Stimulated activated CD8-positive, alpha-beta memory T cell treated with anti-CD3 and anti-CD28 coated beads, Interleukin-15, amount 100 ng/mL, for 48 hours (primary cell): ENCODE measurements at places on chromosomes 6 and 20.
A peak's percentile ranks its signal among the peaks of the same experiment; 100 is the strongest.

GRCh38 chr6:27091661-27092315 is 155.7 kb upstream of the PRSS16 start:
- peak; percentile 32 for DNase-seq

DNA sequence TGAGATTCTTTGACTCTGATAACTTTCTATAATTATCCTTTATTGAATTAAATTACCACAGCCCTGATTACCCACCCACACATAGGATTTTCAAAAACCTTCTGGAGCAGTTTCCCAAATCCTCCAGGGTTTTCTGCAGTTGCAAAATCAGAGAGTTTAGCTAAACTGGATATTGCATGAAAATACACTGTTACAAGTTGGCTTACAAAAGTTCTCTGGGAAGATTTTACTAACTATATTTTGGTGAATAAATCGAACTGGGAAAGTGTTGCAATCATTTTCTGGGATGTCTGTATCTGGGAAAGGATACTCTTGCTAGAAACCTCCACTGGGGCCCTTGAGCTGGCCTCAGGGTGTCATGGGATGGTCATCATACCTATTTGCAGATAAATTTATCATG is 97.6 kb upstream of the STMND1 start:
- no peak for DNase-seq

GRCh38 chr6:19759117-19759880 is 77.9 kb upstream of the ID4 start:
- no peak for DNase-seq

DNA sequence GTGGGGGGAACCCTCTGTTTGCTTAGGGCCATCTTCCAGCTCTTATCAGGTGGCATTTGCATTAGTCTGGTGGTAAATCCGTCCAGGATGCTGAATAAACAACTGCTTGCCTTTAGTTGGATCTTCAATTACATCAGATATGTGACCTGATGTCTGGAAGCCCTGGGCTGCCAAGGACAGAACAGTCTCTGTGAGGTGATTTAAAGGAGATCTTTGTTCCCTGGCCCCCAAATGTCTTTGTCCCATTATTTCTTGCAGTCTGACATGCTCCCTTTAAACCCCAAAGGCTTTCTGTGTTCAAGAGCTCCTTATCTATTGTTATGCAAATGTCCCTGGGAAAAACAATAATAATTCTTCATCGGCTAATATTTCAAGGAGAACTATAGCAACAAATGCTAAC is 84.6 kb upstream of the SPTLC3 start:
- DNase-seq, result no peak

GRCh38 chr6:40634429-40634828 is 47.3 kb upstream of the LRFN2 start:
- no peak for DNase-seq

DNA sequence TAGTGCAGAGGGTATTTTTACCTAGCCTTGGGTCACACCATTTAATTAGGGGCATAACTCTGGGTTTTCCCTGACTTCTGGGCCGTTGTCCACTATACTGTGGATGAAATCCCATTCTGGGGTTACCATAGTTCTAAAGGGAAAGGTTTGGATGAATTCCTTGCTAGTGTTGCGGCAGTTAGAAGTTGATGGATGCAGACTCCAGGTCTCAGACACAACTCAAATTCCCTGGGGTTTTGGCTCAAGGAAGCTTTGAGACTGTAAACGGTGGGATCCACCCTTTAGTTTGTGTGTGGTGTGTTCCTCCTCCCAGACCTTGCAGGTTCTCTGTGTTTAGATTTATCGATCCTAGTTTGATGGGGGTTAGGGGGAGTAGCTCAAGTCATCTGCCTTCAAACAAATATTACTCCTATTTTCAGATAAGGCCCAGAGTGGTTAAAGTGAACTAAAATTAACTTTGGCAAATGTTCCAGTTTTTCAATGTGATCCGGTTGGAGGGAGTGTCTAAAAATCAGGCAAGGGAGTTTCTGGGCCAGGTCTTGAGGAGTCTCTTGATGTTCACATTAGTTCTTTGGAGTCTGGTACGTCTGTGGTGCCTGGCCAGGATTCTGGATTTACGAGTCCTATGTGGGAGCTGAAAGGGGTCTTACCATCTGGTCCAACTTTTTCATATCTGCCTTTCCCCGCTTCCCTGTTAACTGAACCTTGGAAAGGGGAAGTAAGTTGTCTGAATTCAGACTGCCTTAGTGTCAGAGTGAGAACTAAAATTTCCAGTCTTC is 1.5 kb downstream of the RALY start:
- DNase-seq, result no peak

DNA sequence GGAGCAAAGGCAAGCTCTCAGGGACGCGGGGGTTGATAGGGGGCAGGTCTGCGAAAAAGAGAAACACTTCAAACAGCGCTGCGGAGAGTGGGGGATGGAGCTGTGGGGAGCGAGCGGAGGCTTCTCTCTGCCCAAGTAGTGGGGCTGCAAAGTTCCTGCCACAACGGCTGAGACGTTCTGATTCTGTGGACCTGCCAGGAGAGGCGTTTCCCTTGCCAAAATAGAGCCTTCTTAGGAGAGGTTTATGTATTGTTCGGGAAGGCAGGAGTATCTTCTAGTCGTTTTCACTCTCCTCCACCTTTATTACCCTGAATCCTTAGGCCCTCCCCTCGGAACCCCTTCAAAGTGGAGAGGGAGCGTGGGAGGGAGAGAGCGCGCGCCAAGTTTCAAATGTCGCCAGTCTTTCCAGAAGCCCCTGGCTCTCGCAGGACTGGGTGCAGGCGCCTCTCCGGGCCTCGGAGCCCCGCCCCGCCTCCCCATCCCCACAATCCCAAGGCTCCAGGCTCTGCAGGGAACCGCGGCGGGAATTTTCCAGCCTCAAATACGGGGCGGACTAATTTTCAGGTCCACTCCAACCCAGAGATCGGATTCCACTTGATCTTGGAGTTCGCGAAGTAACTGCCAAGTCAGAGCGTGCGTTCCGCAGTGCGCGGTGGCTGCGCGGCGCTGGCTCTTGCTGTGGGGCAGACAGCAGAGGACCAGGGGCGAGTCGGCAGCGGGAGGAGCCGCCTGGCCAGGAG is 10.0 kb upstream of the POU3F2 start:
- no peak for DNase-seq

- no peak for DNase-seq
Measured at GRCh38 chr20:32598606-32599005, 13.5 kb upstream of the NOL4L start.

DNA sequence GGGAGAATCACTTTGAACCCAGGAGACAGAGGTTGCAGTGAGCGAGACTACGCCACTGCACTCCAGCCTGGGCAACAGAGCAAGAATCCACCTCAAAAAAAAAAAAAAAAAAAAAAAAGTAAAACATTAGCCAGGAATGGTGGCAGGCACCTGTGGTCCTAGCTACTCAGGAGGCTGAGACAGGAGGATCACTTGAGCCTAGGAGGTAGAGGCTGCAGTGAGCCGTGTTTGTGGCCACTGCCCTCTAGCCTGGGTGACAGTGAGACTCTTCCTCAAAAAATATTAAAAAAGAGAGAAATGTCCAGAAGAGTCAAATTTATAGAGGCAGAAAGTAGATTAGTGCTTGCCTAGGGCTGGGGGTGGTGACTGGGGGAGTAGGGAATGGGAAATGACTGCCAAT is 6.8 kb upstream of the PIGU start:
- DNase-seq, result no peak

DNA sequence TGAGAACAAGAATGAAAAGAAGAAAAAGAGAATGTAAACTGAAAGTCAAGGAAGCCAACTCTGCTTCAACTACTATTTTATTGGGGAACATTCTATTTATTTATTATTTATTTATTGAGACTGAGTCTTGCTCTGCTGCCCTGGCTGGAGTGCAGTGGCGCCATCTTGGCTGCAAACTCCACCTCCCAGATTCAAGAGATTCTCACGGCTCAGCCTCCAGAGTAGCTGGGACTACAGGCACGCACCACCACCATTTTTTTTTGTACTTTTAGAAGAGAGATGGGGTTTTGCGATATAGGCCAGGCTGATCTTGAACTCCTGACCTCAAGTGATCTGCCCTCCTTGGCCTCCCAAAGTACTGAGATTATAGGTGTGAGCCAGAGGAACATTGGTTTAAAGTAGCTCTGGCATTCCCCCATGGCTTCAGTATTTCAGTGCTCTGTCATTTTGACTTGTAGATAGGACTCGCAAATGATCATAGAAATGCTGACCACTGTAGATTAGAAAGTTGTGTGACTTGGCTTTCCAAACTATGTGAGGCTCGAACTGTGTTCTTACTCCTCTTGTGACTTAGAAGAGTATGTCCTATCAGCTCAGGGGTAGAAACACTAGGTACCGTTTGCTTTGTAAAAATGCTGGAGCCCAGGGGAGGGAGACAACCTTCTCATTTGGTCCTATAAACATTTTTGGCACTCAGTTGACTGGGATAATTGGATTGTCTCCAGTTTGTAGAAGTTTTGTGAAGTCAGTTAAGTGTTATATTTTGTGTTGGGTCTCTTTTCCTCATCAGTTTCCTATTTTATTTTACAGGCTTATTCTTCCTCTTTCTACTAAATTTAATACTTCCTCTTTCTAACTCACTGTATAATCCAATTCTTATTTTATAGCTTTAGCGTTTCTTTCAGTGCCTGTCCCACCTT is 544.9 kb upstream of the CITED2 start:
- DNase-seq, result no peak

GRCh38 chr6:108171291-108171917 is 5.6 kb downstream of the NR2E1 start:
- no peak for DNase-seq

GRCh38 chr20:9510911-9511310 is 3.5 kb upstream of the LAMP5 start:
- no peak for DNase-seq

DNA sequence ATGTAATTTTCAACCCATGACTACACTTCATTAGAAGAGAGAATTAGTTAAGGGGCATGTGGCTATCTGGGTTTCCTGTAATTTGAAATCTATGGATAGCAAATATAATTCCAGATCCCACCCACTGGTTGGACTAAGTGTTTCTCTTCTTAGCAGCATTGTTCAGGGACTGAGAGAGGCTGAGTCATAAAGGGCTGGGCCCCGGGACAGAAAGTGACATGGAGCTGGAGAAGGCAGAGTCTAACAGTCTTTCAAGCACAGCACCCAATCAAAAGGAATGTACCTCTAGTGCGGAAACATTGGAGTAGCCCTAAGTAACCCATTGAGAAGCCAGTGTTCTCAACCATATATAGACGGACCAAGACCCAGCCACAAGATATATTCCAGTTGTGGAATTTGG is 363.9 kb downstream of the DHX35 start:
- no peak for DNase-seq

- DNase-seq, result no peak
Measured at GRCh38 chr20:1831096-1831495, 64.1 kb upstream of the SIRPA start.

GRCh38 chr6:90139272-90139817 is 157.3 kb downstream of the BACH2 start:
- DNase-seq, result no peak

DNA sequence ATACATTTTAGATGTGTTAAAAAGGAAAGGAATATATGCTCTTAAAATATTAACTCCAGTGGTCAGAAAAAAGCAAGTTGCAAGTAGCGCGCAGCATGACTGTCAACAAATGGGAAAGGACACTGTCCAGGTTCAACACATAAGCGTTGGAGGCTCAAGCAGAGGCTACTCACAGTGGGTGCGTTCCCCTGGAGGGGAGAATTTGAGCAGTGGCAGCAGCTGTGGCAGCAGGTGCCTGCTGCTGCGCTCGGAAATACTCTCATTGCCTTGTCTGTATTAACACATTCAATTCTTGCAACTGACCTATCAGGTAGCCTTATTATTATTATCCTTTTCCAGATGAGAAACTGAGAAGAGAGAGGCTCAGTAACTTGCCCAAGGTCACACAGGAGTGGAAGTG is 21.9 kb upstream of the CCN6 start:
- no peak for DNase-seq

GRCh38 chr6:21993841-21994240 is 303.0 kb downstream of the PRL start:
- DNase-seq, result no peak

DNA sequence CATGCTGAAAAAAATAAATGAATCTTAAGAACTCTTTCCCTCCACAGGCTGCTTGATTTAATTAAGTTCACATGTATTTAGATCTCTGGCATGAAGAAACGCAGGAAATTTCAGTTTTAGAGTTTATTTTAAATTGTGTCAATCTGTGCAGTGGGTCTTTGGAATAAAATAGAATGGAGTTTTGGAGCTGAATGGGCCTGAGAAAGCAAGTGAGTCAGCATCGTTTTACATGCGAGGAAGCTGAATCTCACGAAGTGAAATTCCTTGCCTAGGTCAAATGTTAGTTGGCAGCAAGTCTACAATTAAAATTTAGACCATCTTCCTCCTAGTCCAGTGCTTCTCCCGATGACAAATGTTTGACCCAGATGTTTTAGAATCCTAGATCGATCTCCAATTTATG is 22.4 kb downstream of the MAP7 start:
- DNase-seq, result no peak

DNA sequence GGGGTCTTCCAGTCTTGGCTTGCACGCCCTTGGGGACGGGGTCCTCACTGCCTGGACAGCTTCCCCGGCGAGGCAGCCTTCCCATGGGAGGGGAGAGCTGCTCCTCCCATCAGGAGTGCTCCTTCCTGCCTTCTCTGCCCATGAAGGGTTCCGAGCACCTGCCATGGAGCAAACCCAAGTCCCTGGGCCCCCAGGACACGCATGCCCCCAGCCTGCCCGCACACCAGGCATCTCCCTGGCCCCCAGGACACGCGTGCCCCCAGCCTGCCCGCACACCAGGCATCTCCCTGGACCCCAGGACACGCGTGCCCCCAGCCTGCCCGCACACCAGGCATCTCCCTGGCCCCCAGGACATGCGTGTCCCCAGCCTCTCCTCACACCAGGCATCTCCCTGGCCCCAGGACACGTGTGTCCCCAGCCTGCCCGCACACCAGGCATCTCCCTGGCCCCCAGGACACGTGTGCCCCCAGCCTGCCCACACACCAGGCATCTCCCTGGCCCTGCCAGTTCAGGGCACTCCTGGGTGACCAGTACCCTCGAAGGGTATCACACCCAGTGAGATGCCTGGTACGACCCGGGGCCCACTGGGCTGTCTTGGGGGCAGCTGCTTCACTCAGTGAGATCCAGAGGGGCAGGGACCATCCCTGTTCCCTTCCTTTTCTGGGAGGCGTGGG is 21.7 kb downstream of the COL20A1 start:
- no peak for DNase-seq

- DNase-seq, result no peak
Measured at GRCh38 chr6:43969158-43969981, 157.9 kb downstream of the MRPL14 start.
